A172 (cell line): ENCODE measurements at places on chromosomes 2 and 18.
A peak's percentile ranks its signal among the peaks of the same experiment; 100 is the strongest.

DNA sequence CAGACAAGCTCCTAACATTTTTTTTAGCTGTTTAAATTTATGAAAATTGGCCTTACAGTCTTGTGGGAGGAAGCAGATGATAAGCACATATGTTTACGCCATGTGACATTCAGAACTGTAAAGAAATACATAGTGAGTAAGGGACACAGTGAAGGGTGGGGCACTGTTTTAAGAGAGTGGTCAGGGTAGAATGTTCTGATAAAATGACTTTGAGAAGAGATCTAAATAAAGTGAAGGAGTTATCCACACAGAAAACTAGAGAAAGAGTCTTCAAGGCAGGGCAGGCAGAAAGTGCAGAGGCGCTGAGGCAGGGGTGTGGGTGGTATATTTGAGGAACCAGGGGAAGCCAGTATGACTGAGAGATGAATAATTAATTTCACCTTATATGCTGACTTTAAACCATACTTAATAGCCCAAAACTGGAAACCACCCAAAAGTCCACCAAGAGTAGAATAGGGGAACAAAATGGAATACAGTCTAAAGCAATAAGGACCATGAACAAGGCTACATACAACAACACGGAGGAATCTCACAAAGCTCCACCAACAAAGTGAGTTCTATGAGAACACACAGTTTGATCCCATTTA lies 8.6 kb downstream of the MREG start:
- DNase-seq, result no peak

- no peak for DNase-seq
Measured at GRCh38 chr2:218927876-218928275, 31.6 kb upstream of the CDK5R2 start.

- no peak for DNase-seq
Measured at GRCh38 chr2:106649306-106649705, 162.1 kb downstream of the CD8B2 start.

DNA sequence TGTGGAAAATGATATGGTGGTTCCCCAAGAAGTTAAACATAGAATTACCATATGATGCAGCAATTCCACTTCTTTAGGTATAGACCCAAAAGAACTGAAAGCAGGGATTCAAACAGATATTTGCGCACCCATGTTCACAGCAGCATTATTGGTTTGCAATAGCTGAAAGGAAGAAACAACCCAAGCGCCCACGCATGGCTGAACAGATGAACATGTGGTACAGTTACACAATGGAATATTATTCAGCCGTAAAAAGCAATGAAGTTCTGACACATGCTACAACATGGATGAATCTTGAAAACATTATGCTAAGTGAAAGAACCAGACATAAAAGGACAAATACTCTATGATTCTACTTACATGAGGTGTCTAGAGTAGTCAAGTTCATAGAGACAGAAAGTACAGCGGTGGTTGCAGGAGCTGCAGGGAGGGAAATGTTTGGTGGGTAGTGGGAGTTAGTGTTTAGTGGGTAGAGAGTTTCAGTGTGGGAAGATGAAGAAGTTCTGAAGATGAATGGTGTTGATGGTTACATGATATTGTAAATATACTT lies 26.7 kb upstream of the ASPRV1 start:
- no peak for DNase-seq

DNA sequence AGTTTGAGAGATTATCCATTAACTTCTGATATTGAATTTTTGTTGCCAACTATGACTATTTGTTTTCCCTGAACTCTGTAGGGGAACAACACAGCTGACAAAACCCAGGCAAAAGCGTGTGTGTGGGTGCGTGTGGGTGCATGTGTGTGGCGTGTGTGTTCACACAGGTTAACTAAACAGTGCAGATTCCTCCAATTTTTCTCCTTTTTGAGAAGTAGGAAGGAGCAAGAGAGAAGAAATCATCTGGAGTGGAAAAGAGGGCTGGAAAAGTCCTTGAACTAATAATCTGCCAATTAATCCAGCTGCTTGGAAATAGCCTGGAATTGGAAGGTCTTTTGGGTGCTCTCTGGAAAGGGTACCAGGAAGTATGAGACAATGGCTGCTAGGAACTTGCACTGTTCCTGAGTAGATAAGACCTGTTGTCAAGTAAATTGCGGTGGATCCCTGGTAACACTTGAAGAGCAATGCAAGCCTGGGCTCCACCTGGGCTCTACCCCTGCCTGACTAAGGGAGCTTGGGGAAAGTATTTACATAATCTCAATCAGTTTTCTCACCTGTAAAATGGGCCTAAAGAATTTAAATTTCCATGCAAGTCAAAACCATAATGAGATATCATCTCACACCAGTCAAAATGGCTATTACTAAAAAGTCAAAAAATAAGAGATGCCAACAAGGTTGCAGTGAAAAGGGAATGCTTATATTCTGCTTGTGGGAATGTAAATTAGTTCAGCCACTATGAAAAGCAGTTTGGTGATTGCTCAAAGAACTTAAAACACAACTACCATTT lies 40.5 kb upstream of the IL1R1 start:
- no peak for DNase-seq

DNA sequence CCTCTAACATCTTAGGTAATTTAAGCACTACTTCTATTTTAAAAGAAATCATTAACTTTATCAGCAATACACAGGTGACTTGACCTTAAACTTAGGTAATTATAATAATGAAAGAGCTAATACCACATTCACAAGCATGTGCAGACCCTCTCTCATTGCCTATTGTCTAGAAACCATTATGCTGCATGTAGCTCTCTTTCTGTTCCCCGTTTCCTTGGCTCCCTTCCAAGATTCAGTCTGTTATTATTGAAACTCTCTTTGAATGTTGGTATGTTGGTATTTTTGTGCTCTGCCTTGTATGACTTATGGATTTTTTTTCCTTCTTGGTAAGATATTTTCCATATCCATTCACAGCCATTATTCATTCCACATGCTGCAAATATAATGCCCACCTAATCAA lies 201.2 kb downstream of the CDCA7 start:
- DNase-seq, result no peak

DNA sequence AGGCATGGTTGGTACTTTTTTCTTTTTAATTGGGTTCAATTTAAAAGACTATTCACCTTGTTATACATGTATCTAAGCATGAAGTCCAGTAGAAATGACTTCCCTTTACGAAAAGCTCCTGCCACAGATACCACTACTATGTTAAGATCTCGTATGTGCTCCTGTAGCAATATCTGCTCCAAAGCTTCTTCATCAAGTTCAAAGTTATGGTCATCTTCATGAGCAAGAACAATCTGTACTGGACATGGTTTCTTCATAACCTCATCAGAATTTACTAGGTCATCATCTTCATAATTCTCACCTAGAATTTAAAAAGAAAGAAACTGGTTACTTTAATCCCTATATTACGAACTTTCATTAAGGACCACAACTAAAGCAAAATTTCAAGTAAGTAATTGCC lies 33.9 kb downstream of the ATL2 start:
- no peak for DNase-seq

DNA sequence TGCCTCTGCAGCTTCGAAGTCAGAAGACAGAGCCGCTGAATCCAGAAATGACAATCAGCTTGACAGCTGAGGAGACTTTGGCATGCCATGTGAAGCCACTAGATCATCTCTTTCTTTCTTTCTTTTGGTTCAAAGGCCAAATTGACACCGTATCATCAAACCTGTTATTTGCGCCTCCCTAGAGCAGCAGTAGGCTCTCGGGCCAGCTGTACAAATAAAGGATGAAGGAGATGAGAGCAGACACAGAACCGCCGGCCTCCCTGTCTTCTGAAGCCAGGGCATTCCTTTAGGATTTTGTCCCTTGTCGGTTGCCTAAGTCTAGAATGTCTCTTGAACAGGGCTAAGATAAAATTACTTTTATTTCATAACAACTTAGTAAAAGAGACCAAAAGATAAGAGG lies 36.8 kb downstream of the COL4A4 start:
- DNase-seq, result no peak

DNA sequence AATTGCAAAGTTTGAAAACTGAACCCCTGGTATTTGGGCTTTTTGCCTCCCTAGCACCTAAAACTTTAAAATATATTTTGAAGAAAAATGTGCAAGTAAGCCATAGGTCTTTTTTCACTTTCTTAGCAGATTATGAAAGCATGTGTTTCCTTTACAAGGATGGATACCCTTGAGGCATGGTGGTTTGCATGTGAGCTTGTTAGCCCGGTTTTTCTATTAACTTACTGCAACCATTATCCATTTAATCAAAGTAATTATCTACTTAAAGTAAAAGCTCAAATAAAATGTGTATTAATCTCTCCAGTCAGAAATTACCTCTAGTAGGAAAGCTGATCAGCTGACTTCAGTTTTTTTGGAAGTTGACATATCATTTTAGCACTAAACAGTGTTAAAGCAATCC lies 140.6 kb downstream of the EML6 start:
- DNase-seq, result no peak

GRCh38 chr2:10019174-10019573 lies 24.2 kb upstream of the KLF11 start:
- no peak for DNase-seq

- no peak for DNase-seq
Measured at GRCh38 chr18:66325251-66325650, 278.6 kb downstream of the CDH19 start.

DNA sequence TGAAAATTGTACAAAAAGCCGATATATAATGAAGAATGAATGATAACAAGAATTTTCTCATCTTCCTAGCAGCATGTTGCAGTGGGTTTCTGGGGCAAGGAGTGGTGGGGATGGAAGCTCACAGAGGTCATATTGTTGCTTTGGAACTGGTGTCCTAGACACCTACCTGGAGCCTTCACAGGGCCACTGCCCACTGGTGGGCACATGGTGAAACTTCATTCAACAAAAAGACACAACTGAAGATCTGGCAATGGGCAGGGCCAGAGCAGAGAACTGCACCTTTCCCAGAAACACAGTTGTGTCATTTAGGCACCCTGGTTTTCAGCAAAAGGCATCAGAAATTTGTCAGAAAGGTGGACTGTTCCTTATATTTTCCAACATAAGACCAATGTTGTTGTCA lies 115.3 kb downstream of the FHOD3 start:
- DNase-seq, result peak; percentile 35

- DNase-seq, result no peak
Measured at GRCh38 chr2:161173541-161174194, 13.4 kb downstream of the TANK start.

GRCh38 chr2:147623328-147623727 lies 221.5 kb upstream of the ACVR2A start:
- peak; percentile 38 for DNase-seq

DNA sequence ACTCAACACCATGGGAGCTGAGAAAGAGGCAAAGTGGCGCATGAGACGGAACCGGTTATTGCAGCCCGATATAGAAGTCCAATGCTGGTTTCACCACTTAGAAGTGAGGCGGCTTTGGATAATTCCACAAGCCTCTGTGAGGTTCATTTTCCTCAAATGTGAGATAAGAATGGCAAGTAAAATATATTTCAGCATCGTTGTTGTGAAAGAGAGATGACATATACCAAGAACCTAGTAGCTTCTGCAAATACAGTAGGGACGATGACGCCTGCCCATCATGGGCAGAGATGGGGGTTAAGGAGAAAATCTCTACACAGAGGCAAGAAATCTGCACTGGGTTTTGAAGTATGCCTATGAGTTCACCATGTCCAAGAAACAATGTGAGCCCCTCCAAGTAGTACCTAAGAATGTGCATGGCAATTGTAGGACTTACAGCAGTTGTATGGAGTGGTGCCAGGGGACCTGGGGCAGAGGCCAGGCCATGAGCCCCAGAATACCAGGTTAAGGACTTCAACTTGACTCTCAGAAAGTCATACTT lies 352.0 kb downstream of the RNF144A start:
- DNase-seq, result no peak

DNA sequence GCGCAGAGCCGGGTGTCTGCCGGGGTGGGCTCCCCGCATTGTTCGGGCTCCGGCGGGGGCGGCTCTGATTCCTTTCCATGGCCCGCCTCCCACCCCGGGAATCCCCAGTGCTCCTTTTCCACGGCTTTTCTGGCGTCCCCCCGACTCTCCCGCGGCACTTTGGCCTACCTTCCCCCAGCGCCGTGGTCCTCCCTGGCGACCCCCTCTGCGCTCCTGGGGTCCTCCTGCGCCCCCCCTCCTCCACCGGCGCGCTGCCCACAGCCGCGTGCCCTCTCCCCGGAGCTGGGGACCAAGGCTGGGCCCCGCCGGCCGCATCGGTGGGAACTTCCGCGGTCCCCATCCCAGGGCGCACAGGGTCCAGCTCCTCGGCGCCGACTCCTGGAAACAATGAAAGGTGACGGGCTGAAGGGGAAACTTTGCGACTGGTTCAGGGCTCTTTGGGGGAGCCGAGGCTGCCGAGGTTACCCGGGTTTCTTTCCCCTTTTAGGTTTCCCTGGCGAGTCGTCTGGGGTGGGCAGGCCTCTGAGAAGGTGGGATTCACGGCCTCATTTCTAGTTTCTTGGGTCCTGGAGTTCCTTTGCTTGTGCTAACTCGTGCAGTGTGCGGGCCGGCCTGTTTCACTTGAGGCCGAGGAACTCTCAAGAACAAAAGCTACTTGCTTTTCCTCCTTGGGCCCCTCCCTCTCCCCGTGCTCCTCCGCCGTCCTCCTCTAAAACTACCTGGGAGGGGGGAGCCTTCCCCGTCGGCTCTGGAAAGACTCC lies 2.2 kb downstream of the TGIF1 start:
- peak; percentile 57 for DNase-seq
